Fibroblast of skin of abdomen (primary cell): ENCODE measurements at places on chromosomes 11 and 22.

GRCh38 chr11:68710409-68710808 lies 26.1 kb downstream of the GAL start:
- DNase-seq, result no peak

- peak; percentile 53 for DNase-seq
These were observed 15.9 kb upstream of the CDC42EP2 start for GRCh38 chr11:65298655-65299179.

- DNase-seq, result no peak
These were observed 15.8 kb downstream of the DGKZ start for GRCh38 chr11:46363031-46363407.

- DNase-seq, result no peak
These were observed 30.1 kb upstream of the TMEM45B start for GRCh38 chr11:129785383-129786111.

- DNase-seq, result no peak
These were observed 36.0 kb upstream of the PANX2 start for GRCh38 chr22:50134481-50134880.

DNA sequence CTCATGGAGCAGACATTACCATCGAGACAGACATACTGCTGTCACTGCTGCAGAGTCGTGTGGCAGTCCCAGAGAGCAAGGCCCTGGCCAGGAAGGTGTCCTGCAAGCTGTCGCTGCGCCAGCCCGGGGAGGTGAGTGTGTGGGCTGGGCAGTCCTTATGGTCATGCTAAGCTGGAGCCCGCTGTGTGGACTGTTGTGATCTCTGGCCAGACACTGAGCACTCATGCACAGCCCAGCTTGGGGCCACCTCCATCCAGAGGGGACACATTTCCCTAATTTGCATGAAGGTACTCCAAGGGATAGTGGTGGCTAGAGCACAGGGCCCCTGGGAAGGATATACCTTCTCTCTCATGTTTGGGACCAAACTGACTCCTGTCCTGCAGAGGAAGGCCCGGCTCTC lies 9.6 kb downstream of the ANKK1 start:
- DNase-seq, result no peak

- DNase-seq, result peak; percentile 96
These were observed 34.5 kb downstream of the C11orf65 start for GRCh38 chr11:108432783-108433182.
